ENCODE measurements at places on chromosomes 3 and 15. TPM values are rescaled to one million over a fixed set of nuclear protein-coding genes. Genes with fewer than 3 reads are reported as not detected.

DNA sequence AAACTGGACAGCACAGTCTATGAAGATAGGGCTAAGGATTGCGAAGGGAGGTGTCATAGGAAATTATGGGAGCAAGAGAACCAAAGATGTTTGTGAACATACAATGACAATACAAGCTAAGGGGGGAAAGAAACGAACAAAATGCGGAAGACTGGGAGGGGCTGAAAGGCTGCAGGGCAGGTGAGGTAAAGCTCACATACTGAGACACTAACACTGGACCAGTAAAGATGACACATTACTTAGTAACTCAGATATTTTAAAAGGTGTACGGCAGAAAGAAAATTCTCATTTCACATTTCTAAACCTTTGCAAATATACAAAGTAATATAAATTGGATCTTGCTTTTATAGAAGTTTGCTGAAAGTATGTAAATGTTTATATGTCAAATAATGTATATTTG lies 10.1 kb downstream of the CLDND1 start:
- no peaks in the 10 kb centered on the region for H3K27me3 ChIP-seq
- H3K4me1 ChIP-seq = no peaks in the 10 kb centered on the region
- no peaks in the 10 kb centered on the region for H3K36me3 ChIP-seq
- no peak overlapping the region for H3K27ac ChIP-seq
- no peak overlapping the region for H3K4me3 ChIP-seq
- DNase-seq = no peak

DNA sequence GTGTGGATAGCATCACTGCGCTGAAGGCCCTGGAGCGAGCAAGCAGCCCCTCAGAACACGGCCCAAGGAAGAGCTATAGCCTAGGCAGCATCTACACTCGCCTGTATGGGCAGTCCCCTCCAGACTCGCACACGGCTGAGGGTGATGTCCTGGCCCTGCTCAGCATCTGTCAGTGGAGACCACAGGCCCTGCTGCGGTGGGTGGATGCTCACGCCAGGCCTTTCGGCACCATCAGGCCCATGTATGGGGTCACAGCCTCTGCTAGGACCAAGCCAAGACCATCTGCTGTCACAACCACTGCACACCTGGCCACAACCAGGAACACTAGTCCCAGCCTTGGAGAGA lies 20.5 kb downstream of the ATRIP start:
- peaks cover 10% of the 10 kb centered on the region for H3K36me3 ChIP-seq
- H3K4me1 ChIP-seq = peaks cover 23% of the 10 kb centered on the region
- H3K4me3 ChIP-seq = no peak overlapping the region
- no peaks in the 10 kb centered on the region for H3K27me3 ChIP-seq
- DNase-seq = no peak
- H3K27ac ChIP-seq = peak overlapping the region; percentile 100

- no peak for DNase-seq
- H3K36me3 ChIP-seq = no peaks in the 10 kb centered on the region
- no peak overlapping the region for H3K27ac ChIP-seq
Measured at GRCh38 chr15:63088533-63089245, 33.0 kb upstream of the LACTB start.

DNA sequence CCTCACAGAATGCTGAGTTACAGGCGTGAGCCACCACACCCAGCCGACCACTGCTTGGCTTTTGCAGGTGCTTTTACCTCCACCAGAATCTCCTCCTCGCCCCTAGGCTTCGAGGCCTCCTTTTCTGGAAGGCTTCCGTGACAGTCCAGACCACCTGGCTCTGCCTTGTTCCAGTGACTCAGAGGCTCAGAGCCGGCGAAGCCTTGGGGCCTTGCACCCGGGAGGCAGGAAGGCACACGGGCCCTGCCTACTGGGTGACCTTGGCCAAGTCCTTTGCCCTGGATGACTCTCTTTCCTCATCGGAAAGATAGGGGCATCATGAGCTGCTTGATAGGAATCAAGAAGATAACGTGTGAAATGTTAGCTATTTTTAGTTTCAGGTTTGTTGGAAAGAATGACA lies 31.3 kb upstream of the FURIN start:
- H3K4me1 ChIP-seq = no peaks in the 10 kb centered on the region
- no peak for DNase-seq
- no peak overlapping the region for H3K27ac ChIP-seq
- H3K4me3 ChIP-seq = no peak overlapping the region
- H3K36me3 ChIP-seq = no peaks in the 10 kb centered on the region

Gene TMEM108
- total RNA-seq = 0.91 TPM

Gene TRPM1
- not detected for total RNA-seq

GRCh38 chr3:98906230-98906629 lies 4.7 kb upstream of the DCBLD2 start:
- no peak for DNase-seq
- no peaks in the 10 kb centered on the region for H3K4me1 ChIP-seq
- H3K27ac ChIP-seq = no peak overlapping the region
- no peaks in the 10 kb centered on the region for H3K27me3 ChIP-seq

Gene SPESP1
- total RNA-seq = 4.1 TPM

Gene KLF15
- 22.9 TPM for total RNA-seq

- no peaks in the 10 kb centered on the region for H3K27me3 ChIP-seq
- no peaks in the 10 kb centered on the region for H3K36me3 ChIP-seq
- no peak overlapping the region for H3K4me3 ChIP-seq
- DNase-seq = no peak
Measured at GRCh38 chr3:126284258-126284904, 72.8 kb downstream of the KLF15 start.

Gene PLSCR2
- 1.4 TPM for total RNA-seq

GRCh38 chr15:78712797-78713515 lies 71.9 kb upstream of the CHRNB4 start:
- H3K27ac ChIP-seq = no peak overlapping the region
- H3K4me3 ChIP-seq = no peak overlapping the region
- no peaks in the 10 kb centered on the region for H3K4me1 ChIP-seq
- H3K27me3 ChIP-seq = no peaks in the 10 kb centered on the region

Gene GXYLT2
- total RNA-seq = 3.8 TPM

Gene CFAP161
- total RNA-seq = 0.50 TPM

- no peak for DNase-seq
- H3K36me3 ChIP-seq = no peaks in the 10 kb centered on the region
- no peaks in the 10 kb centered on the region for H3K27me3 ChIP-seq
- no peaks in the 10 kb centered on the region for H3K4me1 ChIP-seq
- no peak overlapping the region for H3K27ac ChIP-seq
Measured at GRCh38 chr15:66831289-66831688, 129.3 kb downstream of the SMAD6 start.

Gene GOLGA8J
- not detected for total RNA-seq

Measured in kidney (tissue), 22 donors.